ENCODE measurements at places on chromosomes 16 and 17.

DNA sequence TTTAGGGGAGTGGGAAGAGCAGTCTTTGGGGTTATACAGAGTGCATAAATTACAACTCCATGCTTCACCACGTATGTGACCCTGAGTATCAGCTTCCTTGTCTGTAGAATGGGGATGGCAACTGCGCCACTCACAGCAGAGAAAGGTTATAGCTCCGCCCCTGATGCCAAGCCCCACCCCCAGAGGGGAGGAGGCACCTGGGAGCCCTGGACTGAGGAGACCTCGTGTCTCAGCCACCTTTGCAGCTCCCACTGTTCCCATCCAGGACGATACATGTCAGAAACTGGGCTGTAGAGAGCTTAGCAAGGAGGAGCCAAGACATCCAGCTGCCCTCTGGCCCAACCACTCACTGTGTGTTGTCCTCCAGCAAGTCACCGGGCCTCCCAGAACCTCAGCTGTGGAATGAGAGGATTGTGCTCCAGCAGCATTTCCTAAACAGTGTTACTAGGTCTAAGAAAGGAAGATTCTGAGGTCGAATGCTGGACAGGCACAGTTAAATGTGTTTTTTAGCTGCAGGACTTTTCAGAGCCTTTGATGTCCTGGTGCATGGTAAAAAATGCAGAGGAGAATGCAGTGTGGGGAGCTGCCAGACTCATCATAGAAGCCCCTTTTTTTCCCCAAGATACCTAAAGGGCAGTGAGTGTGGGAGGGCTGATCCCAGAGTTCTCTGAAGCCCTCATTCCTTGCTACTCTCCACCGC is 49.4 kb downstream of the BEAN1 start:
- peak; percentile 78 for DNase-seq

- DNase-seq, result no peak
Measured at GRCh38 chr17:31291820-31292219, 5.2 kb downstream of the OMG start.

DNA sequence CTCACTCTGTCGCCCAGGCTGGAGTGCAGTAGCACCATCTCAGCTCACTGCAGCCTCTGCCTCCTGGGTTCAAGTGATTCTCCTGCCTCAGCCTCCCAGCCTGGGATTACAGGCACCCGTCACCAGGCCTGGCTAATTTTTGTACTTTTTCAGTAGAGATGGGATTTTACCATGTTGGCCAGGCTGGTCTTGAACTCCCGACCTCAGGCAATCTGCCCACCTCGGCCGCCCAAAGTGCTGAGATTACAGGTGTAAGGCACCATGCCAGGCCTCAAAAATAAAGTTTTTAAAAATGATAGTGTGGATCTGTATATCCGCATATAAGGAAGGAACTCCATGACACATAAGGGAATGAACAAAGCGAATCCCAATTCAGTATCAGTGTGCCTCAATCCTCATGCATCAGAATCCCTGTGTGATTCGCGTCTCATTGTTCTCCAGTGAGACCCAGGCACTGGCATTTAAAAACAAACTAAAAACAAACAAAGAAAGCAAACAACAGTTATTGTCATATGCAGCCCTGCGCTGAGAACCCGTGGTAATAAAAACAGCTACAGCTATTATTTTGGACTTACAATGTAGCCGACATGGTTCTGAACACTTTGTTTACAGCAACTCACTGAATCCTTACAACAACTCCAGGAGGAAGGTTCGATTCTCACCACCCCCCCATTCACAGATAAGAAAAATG is 54.1 kb upstream of the CREBBP start:
- no peak for DNase-seq

GRCh38 chr16:7343243-7343642 is 10.6 kb downstream of the RBFOX1 start:
- DNase-seq, result no peak

DNA sequence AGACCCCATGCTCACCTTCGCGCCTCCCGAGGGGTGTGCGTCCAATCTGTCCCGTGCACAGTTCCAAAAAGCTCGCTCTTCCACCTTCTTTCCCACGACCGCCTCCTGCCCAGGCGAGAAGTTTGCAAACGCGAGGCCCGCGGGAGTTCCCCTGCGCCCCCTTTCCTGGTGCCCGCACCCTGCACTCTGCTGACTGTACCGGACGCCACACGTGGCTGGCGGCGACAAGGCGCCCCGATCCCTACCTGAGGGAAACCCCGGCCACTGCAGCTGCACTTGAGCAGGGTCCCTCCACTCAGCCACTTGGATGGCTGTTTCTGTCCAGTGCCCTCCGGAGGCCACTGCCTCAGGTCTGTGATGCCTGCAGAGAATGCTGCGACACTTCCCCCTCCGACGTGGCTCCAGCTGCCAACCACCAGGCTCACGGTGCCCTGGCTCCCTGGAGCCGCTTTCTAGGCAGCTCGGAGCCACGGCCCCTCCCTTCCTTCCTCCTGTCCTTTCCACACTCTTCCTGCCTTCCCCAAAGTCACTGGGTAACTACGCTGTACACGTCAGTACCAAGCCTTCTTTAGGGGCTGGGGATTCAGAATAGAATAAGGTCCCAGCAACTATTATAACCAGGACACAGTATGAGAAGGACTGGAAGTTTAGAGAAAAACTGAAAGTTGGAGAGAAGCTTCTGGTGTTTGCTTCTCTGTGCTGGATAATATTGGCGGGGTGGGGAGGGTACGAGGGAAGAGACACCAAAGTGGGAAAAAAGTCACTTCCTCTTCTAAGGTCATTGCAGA is at the start of gene MLKL:
MLKL (minus strand) TSS at position 425 of the 788 bp plus-strand sequence. CDS start 5,105 bp downstream, outside the sequence.
- DNase-seq, result peak; percentile 75

GRCh38 chr17:8829036-8829941 is 30.1 kb upstream of the MFSD6L start:
- no peak for DNase-seq

GRCh38 chr17:64779376-64780095 is 117.4 kb upstream of the SMURF2 start:
- DNase-seq, result no peak

- DNase-seq, result no peak
Measured at GRCh38 chr16:85943711-85944110, 44.7 kb downstream of the IRF8 start.

DNA sequence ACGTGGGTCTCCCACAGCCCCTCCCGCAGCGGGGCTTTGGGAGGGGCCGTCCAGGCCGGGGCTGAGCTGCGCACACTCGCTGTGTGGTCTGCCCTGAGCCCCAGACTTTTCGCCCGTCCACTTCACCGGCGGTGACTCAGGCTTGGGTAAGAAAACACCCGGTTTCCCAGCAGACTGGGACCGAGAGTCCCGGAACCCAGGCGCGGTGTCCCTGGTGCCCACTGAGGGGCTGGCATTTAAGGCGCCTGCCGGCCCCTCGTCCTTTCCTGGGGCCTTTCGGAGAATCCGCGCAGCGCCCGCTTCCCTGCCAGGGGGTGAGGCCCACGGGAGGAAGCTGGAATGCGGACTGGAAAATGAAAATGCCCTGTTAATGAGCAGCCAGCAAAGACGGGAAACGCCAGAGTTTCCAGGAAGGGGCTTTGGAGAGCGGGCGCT is 100.3 kb downstream of the C16orf95 start:
- no peak for DNase-seq

GRCh38 chr17:82055023-82055964 is 3.6 kb downstream of the GPS1 start:
- DNase-seq, result no peak

GRCh38 chr17:77101521-77102410 is 39.0 kb upstream of the SEC14L1 start:
- no peak for DNase-seq

- peak; percentile 81 for DNase-seq
Measured at GRCh38 chr17:7560172-7561027, 1.3 kb upstream of the SENP3 start.

- DNase-seq, result no peak
Measured at GRCh38 chr16:85395913-85396878, 216.9 kb upstream of the GSE1 start.

DNA sequence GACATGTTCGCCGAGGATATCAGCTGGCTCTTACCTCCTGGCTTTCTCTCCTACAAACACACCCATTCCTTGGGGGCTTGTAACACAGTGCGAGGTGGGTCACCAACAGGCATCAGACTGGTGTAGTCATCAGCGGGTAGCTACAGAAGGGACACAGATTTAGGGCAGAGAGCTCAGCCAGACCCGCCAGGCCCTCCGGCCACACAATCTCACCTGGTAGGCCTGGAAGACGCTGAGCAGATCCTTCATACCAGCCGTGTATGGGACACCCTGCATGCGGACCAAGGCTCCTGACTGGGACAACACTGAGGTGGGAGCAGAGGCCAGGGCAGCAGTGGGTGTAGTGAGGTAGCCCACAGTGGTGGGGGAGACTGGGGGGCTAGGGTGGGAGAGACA is 5.8 kb downstream of the ESRP2 start:
- DNase-seq, result no peak

GRCh38 chr16:49620158-49620868 is 235.6 kb downstream of the ZNF423 start:
- no peak for DNase-seq

- DNase-seq, result no peak
Measured at GRCh38 chr17:60006160-60006559, 41.6 kb upstream of the RNFT1 start.

GRCh38 chr16:83661656-83662055 is 146.1 kb upstream of the HSBP1 start:
- no peak for DNase-seq

- no peak for DNase-seq
Measured at GRCh38 chr17:77906377-77906871, 52.1 kb upstream of the TNRC6C start.

DNA sequence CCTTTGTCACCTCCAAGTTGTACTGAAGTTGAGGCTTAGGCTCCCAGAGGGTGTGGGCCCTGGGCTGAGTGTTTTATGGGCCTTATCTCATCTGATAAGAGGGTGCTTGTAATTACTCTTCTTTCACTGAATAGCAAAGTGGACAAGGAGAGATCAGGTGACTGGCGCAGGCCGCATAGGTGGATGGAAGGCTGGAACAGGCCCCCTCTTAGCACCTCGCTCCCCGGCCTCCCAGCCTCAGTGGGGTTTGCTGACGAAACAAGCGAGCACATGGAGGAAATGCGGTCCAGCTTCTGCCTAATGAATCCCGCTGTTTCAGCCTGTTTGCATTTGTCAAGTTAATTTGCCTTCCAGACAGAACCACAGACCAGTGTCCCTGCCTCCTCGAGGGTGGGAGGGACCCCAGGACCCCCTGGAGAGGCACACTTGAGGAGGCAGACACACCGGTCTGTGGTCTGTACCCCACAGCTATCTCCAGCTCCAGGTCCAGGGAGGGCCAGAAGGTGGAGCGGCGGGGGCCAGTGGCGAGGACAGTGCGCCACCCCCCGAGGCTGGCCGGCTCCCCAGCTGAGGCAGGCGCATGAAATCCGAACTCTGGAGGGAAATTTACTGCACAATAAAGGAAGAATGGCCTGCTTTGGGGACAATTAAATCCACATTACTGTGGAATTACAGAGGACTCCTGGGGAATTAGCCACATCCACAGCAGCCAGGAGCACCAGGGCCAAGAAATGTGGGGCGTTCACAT is 123.4 kb downstream of the NTN1 start:
- DNase-seq, result no peak

DNA sequence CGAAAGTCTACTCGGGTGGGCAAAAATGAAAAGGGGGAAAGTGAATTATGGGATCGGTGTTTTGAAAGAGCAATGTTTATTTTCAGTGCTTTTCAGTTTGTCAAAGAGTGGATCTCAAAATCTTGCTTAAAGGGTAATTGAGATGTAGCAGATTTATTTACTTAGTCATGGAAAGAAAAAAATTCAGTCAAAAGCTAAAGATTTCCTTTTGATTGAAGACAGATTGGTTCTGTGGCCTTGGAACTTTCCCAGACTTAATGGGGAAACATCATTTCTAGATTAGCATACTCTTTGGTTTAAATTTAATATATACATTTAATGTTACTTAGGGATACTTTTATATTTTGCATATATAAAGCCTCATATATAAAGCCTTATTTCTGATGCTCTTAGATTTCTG is 20.6 kb downstream of the PRKAR1A start:
- no peak for DNase-seq

GRCh38 chr16:75011634-75012307 is 12.9 kb downstream of the ZNRF1 start:
- DNase-seq, result peak; percentile 66

DNA sequence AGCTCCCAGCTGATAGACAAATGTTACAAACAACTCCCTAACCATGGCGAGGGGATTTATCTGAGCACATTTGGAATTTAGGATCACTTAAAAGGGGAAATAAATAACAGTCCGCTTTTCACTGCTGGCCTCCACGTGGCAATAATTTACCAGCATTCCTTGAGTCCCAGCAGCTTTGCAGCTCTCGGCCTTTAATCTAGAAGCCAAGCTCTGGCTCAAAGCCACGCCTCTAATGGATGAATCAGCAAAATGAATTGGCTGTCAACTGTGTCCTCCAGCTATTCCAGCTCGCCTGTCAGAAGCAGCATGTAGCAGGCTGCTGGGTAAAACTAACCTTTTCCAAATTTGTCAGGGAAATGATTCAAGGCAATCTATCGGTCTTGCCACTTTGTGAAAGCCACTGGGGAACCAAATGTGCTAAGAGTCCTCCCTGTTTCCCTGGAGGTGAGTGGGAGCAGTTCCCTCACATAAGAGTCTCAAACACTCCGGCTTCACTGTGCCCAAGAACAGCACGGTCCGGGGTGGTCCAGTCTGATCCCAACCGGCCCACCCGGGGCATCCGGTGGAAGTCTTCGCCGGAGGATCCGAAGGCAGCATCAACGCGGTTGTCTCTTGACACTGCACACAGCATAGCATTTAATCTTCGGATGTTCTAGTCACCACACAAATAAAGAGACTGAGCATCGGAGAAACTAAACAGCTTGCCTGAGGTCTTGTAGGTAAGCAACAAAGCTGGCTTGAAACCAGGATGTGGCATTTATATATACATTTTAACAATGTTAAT is 143.3 kb downstream of the PARN start:
- no peak for DNase-seq

DNA sequence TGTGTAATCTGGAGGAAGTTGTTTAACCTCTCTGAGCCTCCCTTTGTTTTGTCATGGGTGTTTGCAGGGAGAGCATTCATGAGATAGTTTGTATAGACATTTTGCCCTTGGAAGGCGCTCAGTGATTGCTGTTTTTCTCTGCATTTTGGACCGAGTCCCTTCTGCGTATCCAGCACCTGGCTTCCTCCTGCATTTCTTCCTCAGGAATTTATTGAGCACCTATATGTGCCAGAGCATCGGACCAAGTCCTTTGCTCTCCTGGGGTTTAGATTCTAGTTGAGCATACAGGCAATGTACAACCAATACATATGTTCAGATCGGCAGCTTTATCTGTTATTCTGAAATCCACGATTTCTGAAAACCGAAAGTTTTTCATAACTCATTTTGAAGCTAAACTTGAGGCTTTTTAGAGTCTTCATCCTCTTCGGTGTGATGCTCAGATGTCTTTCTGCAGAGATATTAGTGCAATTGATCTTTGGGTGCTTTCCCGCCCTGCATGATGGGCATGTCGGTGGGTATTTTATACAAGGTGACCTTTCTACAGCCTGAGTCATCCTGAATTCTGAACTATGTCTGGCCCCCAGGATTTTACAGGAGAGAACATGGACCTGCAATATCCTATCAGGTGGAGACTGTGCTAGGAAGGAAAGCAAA is 4.1 kb downstream of the IL4R start:
- DNase-seq, result peak; percentile 74

- DNase-seq, result no peak
Measured at GRCh38 chr17:58304750-58305486, 23.7 kb downstream of the TSPOAP1 start.
